ENCODE measurements at places on chromosomes 2 and 18. TPM values are rescaled to one million over a fixed set of nuclear protein-coding genes. Genes with fewer than 3 reads are reported as not detected.

Gene VWA3B
- 1.7 TPM for polyA plus RNA-seq

DNA sequence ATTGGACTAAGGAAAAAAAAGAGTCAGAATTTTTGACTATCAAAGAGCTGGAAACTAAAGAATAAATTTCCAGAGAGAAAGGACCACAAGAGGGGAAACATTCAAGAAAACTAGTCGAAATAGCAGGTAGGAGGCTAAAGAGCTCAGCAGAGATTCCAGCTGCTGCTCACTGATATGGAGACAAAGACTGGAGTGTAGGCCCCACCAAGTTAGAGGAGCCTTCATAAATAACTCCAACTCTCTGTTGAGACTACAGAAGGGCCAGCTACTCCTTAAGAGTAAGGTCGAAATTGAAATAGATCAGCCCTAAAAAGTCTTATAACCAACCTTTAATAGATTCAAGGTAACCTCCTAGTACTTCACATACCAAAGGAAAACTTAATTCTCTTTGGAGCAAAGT, 31.1 kb downstream of the SS18 start:
- no peak for DNase-seq

- DNase-seq: no peak
These were observed 149.9 kb downstream of the TGIF1 start for GRCh38 chr18:3599861-3600260.

- no peak for DNase-seq
These were observed 60.5 kb downstream of the SMCHD1 start for GRCh38 chr18:2715990-2716389.

GRCh38 chr2:88959480-88960204, 268.2 kb downstream of the RPIA start:
- DNase-seq: no peak

- DNase-seq: peak; percentile 55
These were observed 204.7 kb upstream of the PID1 start for GRCh38 chr2:229475778-229476177.

DNA sequence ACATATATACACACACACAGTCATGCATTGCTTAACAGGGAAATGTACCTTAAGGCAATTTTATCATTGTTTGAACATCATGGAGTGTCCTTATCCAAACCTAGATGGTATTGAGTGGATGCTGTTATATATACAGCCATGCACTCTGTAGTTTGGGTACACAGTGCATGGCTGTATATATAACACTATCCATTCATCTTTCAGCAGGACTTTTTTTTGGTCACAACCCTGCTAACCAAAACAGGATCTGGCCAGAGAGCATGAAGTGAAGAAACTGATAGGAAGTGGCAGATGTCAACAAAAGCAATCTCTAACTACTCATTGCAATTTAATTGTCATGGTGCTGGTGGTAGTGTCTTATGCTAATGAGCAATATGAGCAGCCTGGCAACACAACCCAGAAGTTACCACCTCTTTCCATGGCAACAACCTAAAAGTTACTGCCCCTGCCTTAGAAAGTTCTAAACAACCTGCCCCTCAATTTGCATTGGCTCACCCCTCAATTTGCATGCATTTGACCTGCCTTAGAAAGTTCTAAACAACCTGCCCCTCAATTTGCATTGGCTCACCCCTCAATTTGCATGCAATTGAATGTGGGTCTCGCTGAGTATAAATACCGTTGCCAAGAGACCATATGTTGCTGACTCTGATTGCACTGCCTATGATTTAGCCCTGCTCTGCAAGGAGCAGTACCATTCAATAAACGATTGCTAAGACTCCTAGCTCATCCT, 434.9 kb downstream of the DSEL start:
- no peak for DNase-seq

- no peak for DNase-seq
These were observed 62.3 kb upstream of the C2orf15 start for GRCh38 chr2:99079226-99079625.

DNA sequence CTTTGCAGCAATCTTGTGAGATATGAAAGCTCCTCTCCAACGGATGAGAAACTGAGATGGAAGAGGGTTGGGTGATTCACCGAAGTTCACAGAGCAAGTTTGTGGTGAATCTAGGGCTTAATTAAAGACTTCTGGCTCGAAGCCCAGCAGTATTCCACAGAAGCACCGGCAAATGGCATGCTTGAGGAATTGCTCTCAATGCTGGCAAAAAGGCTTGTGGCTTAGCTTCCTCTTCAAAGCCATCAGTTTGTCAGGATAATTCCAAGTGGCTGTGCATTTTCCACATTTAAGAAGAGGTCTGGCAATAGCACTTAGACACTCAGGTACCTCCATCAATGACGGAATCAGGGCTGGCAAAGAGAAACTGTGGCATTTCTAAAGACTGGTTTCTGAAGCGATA, 98.7 kb upstream of the SLC66A3 start:
- no peak for DNase-seq

Gene CEP192
- polyA plus RNA-seq: 47.7 TPM

Gene ALLC
- polyA plus RNA-seq: not detected

Gene PID1
- polyA plus RNA-seq: 28.1 TPM

GRCh38 chr18:274313-274712, 6.5 kb upstream of the THOC1 start:
- no peak for DNase-seq

DNA sequence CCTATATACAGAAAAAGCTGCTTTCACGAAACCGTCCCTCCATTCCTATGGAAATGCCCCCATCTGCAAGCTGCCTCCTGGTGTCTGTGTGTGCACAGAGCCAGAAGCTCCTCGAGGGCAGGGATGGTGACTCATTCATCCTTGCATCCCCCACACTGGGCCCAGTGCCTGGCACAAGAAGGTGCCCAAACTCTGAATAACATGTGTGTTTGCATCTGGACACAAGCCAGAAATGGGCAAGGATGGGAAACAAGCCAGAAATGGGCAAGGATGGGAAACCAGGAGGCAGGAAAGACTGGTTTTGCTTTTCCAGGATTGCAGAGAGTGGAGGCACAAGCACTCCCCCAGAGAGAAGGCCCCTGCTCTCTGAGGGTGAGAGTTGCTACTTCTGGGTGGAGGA, 313.9 kb downstream of the CELF4 start:
- DNase-seq: no peak

GRCh38 chr2:180385601-180386201, 378.6 kb upstream of the CWC22 start:
- peak; percentile 59 for DNase-seq

DNA sequence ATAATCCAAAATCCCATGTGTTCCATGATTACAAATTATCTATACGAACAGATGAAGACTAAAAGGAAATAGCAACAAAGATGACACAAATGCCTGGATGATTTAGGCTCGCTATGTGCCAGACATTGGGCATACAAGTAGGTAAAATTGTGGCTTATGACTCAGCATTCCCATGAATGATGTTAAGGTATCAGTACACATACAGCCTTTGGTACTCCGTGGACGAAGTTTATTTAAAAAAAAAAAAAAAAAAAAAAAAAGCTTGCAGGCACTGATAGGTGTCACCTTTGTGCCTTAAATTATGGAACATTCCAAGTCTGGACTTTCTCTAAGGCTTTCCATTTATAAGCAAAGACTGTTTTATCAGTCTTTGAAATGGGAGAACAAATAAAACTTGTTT, 2.7 kb downstream of the CHAC2 start:
- DNase-seq: no peak

Gene EHD3
- polyA plus RNA-seq: 7.1 TPM

Gene DSC2
- polyA plus RNA-seq: 8.9 TPM

Gene KCNE4
- 3.9 TPM for polyA plus RNA-seq

DNA sequence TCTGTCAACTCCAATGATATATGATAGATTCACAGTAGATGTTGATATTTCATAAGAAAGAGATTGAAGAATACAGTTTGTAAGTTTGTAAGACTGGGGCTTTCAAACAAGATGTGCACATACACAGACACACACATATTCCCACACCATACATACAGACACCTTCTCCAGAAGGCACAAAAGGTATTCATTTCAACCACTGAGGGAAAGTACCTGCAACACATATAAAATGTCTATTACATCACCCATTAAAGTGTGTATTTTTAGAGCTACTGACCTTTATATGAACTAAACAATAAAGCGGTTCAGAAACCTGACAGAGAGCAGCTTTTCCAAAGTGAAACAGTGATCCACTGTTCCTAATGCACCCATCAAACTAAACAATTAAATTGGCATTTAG, 53.3 kb downstream of the CCDC148 start:
- DNase-seq: no peak

Gene PRKCE
- 13.9 TPM for polyA plus RNA-seq

- DNase-seq: no peak
These were observed 508.9 kb downstream of the CNTNAP5 start for GRCh38 chr2:124534028-124534427.

Gene AQP12A
- polyA plus RNA-seq: not detected

- no peak for DNase-seq
These were observed 601 bp downstream of the WDR35 start for GRCh38 chr2:19989342-19989666.

DNA sequence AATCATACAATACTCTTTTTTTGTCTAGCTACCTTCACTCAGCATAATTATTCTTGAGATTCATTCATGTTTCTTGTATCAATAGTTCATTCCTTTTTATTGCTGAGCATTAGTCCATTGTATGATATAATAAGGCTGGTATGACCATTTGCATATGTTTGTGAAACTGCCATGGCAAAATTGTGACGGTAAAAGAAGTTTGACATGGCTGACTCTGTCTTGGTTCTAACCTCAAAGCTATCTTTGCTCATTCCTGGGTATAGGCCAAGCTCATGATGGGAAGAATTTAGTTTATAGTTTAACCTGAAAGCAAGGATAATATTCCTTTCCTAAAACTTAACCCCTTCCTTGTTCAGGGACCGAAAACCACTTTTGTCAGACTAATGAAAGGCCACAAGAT, 46.4 kb downstream of the COMMD1 start:
- DNase-seq: no peak

GRCh38 chr2:9331704-9332103, 91.6 kb downstream of the ITGB1BP1 start:
- DNase-seq: peak; percentile 46

Gene M1AP
- 0.25 TPM for polyA plus RNA-seq

Gene GALNT14
- polyA plus RNA-seq: 6.1 TPM

DNA sequence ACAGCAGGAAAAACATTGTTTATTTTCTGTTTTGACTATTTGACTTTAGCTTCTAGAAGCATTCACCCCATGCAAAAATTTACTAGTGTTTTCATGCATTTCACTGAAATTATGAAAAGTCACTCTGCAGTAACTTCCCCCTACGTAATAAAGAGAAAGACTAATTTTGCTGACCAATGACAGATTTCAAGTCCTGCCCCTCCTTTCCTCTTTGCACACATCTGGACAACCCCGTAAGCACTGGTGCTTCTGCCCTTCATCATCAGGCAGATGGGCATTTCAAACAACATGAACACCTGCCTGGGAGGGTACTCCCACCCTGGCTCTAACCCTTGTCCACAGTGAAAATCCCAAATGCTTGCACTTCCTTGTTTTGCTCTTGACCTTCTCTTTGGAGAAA, 815.0 kb upstream of the ID2 start:
- DNase-seq: no peak

GRCh38 chr2:116250376-116250775, 1564.1 kb upstream of the DDX18 start:
- no peak for DNase-seq

Gene SP110
- 35.3 TPM for polyA plus RNA-seq

Gene LRRC30
- polyA plus RNA-seq: not detected

- no peak for DNase-seq
These were observed 87.4 kb upstream of the GLS start for GRCh38 chr2:190792956-190793888.

GRCh38 chr18:62506495-62507143, 16.2 kb upstream of the ZCCHC2 start:
- no peak for DNase-seq

DNA sequence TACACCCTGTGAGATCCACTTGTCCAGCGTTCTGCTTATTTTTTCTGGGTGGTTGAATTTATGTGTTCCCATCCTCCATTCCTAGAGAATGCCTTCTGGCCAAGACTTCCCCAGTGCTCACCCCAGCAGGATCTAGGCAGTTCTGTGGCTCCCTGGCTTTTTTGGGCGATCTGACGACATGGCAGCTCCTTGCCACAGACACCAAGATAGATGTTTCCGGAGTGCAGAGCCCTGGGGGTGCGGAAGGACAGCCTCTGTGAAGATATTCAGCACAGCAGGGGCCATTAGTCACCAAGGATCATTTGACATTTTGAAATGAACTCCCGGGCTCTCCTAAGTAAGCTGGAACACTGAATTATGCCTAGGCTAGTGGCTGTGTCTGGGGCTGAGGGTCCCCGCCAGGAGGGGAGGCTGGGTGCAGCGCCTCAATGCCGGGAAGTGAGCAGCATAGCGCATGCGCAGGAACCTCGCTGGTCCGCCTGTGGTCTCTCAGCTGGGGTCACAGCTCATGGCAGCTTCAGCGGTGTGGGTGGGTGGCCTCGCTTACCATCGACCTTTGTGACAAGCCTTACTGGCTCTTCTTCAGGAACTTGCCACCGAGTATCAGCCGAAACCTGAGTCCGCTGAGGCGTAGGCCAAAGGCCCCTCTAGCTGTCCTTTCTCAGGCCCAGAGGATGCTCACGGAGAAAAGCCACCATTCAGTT, 60.3 kb downstream of the MEX3C start:
- no peak for DNase-seq

- no peak for DNase-seq
These were observed 75.5 kb downstream of the KYNU start for GRCh38 chr2:142952793-142953494.

Gene ELOA2
- not detected for polyA plus RNA-seq

- DNase-seq: no peak
These were observed 37.3 kb downstream of the COL4A3 start for GRCh38 chr2:227201771-227202170.

Gene ASXL3
- 9.8 TPM for polyA plus RNA-seq

GRCh38 chr2:159879051-159879604, 81.1 kb upstream of the CD302 start:
- DNase-seq: no peak

Gene SPATA3
- polyA plus RNA-seq: not detected

- DNase-seq: no peak
These were observed 30.1 kb downstream of the RHOB start for GRCh38 chr2:20476950-20477349.

GRCh38 chr2:206064077-206064476, 21.9 kb downstream of the INO80D start:
- DNase-seq: no peak

Gene TSPYL6
- 0.17 TPM for polyA plus RNA-seq

GRCh38 chr2:119463136-119463535, 31.5 kb downstream of the TMEM37 start:
- no peak for DNase-seq

Gene DPP4
- polyA plus RNA-seq: 38.1 TPM

DNA sequence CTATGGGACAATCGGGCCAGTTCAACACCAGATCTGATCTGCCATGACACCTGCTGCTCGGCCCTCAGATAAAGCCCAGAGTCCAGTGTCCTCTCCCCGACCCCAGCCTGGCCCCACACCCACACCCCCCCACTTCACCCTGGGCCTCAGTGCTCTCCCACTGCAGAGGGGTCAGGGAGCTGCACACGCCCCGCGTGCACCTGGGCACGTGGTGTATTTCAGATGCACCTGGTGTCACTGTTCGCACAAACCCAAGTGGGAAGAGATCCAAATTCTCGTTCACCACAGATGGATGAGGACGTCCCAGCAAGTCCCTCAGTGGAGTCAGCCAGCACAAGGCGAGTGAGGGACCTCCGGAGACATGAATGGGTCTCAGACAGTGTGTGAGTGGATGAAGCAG, 161.3 kb downstream of the RTP5 start:
- DNase-seq: no peak

Gene DOCK10
- polyA plus RNA-seq: 39.8 TPM

GRCh38 chr2:1931003-1931914, 186.9 kb upstream of the PXDN start:
- no peak for DNase-seq
